ENCODE measurements at places on chromosomes 6 and 20.
A peak's percentile ranks its signal among the peaks of the same experiment; 100 is the strongest.

DNA sequence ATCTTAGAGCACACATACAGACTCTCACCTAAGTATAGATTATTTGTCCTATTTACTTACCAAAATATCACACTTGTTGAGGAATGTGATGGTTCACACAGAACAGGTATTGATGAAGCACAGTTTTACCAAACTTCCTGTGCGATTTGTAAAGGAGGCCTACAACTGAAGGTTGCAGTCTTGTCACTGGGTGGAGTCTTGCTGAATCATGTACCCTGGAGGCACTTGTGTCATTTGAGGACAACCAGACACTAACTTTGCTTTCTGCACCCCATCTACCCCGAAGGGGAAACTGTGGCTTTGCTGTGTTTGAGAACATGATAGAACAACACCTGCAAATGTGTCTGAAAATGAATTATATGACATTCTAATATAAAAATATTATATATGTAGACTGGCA lies 32.4 kb upstream of the HINT3 start:
- DNase-seq: no peak

DNA sequence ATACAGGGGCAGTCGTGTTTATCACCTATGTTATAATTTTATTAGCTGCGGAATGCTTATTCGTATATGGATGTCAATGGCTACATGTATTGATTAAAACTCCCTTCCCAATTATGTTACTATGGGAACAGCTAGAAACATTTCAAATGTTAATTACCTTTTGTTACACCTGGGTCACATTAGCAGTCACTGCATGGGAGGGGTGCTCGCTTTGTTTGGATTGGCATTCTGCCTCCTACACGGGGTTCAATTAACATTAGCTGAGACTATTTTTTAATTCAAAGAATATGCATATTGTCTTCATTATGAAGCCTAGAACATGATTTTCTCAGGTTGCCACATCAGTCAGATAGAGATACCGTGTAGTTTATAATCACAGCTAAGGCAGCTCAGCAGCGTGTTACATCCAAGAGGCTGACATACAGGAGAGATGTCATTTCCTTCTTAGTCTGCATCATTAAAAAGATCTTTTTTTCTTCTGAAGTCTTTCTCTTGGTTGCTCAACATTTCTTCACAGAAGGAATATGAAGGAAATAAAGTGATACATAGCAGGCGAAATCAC lies 76.2 kb upstream of the RPS6KA2 start:
- DNase-seq: no peak

DNA sequence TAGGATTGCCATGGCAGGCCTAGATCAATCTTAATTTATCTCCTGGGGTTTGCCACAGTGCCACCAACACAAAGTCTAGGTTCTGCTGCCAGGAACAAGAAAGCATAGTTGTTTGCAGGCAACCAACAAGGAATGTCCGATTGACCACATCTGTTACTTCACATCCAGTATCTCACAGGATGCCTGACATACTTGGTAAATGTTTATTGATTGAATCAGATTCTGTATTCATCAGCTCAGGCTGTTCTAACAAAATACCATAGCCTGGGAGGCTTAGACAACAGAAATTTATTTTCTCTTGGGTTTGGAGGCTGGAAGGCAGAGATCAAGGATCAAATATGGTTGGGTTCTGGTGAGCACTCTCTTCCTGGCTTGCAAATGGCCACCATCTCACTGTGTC lies 26.3 kb upstream of the MC3R start:
- DNase-seq: no peak

DNA sequence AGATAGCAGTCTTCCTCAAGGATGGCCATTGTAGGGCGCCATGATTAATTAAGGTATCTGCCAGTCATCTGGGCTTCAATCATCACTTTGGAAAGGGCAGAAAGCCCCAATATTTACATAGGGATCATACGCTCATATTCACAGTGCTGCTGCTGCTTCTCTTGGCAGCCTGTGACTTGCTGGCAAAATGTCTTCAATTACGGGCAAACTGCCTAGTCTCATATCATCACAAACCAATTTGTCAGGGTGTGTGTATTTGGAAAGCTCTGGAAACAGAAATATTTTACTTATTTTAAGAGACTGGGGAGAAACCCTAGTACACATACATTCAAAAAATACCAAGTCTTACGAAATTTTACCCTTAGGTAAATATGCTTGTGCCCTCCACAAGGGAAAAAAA lies 77.6 kb downstream of the SAMD5 start:
- DNase-seq: no peak

GRCh38 chr6:89536231-89536630 lies 102.3 kb downstream of the LYRM2 start:
- no peak for DNase-seq

GRCh38 chr6:117929501-117929900 lies 22.4 kb downstream of the SLC35F1 start:
- no peak for DNase-seq

GRCh38 chr6:1574083-1574761 lies 35.5 kb upstream of the FOXC1 start:
- DNase-seq: peak; percentile 33

DNA sequence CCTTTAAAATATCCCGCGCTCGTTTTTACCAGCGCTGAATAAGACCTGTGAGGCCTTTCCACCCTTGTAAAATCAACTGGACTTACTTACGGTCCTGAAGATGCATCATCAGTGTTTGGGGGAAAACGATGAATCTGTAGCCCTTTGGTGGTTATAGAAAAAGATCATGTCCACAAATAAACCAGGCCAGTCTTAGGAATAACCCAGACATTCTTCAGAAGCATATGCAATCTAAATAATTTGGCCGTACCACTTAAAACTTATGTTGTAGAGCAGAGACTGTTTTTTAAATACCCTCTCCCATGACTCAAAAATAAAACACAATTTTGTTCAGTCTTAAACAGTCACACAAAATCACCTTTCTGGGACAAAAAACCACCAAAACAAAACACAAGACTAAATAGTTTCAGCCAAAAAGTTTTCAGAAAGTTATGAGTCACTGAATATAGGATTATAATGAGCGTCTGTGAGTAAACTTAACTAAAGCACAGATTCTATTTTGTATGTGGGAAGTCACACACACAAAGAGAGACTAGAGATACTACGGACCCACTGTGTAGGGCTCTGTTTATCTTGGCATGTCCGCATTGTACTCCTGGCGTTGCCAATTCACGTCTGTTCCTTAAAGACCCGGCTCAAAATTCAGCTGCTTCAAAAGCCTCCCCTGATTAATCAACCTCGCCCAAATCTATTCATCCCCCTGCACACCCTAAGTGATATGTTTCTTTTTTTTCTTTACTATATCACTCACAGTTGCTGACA lies 26.5 kb upstream of the SMOC2 start:
- DNase-seq: no peak

GRCh38 chr20:23374441-23374840 lies 12.5 kb downstream of the GZF1 start:
- no peak for DNase-seq

DNA sequence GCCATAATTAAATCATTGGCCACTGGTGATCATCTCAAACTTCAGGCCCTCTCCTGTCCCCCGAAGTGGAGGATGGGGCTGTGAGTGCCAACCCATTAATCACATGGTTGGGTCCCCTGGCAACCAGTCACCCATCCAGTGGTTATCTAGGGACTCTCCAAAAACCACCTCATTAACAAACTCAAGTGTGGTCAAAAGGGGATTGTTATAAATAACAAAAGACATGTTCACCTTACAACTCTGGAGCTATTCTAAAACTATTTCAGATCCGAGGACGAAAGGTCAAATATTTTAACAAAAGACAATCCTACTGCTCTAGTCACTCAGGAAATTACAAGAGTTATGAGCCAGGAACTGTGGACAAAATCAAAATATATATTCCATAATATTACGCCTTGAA lies 95.5 kb upstream of the PRND start:
- DNase-seq: no peak

- peak; percentile 29 for DNase-seq
These were observed 72.3 kb downstream of the ZHX3 start for GRCh38 chr20:41245086-41245707.

- no peak for DNase-seq
These were observed 573.6 kb upstream of the EPHA7 start for GRCh38 chr6:93992976-93993375.

GRCh38 chr20:47117773-47118172 lies 223.1 kb downstream of the EYA2 start:
- DNase-seq: no peak

GRCh38 chr6:133724726-133725125 lies 164.2 kb upstream of the TCF21 start:
- DNase-seq: no peak

- no peak for DNase-seq
These were observed 62.5 kb downstream of the TRPC4AP start for GRCh38 chr20:35030136-35030535.

DNA sequence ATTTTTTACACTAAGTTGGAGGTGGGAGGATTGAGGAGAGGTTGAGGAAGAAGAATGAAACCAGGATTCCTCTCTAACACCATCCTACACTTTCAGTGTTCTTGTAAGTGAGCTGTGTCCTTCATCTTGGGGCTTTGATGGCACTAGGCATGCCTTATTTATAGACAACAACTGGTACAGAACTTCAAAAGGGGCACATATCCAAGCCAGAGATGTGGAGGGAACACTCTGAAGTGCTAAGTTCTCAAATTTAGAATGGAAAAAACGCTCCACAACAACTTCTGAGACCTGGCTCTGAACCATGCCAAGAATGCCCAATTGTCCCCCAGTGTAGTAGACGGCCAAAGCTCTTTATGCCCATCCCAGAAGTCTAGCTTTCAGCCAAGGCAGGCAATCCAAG lies 16.2 kb upstream of the PKHD1 start:
- DNase-seq: no peak

- DNase-seq: no peak
These were observed 126.8 kb upstream of the SAMD5 start for GRCh38 chr6:147381712-147382111.

- DNase-seq: no peak
These were observed 80.2 kb downstream of the PLG start for GRCh38 chr6:160782228-160782627.

DNA sequence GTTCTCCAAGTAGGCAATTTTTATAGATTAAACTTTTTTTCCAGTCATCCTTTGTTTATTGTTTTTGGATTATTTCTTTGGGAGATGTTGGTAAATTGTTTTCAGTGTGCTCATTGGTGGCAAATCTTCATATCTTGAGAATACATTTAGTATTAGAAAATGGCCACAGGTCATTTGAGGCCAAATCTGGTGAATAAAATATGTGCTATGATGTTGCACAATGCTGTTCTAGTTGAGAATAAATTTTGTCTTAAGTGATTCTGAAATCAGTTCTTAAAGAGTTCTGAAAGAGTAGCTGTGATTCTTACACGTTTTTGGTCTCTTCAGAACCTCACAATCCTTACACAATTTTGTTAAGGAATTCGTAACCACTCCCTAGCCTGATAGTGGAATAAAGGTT lies 20.1 kb downstream of the CDKAL1 start:
- no peak for DNase-seq

DNA sequence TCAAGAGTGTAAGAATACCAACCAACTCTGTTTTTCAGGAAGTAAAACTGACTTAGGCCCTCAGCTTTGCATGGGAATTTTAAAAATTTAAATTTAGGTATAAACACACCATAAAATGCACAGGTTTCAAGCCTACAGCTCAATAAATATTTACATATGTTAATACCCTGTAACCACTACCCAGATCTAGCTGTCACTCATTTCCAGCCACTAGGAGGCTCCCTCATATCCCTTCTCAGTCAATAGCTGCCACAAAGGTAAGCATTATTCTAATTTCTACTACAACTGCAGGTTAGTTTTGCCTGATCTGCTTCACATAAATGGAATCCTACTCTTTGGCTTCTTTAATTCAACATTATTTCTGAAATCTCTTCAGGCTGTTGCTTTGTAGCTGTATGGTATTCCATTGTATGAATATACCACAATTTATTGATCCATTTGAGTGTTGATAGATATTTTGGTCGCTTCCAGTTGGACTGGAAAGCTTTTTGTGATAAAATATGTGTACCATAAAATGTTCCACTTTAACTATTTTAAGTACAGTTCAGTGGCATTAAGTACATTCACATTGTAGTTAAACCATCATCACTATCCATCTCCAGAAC lies 32.5 kb upstream of the MEI4 start:
- no peak for DNase-seq

DNA sequence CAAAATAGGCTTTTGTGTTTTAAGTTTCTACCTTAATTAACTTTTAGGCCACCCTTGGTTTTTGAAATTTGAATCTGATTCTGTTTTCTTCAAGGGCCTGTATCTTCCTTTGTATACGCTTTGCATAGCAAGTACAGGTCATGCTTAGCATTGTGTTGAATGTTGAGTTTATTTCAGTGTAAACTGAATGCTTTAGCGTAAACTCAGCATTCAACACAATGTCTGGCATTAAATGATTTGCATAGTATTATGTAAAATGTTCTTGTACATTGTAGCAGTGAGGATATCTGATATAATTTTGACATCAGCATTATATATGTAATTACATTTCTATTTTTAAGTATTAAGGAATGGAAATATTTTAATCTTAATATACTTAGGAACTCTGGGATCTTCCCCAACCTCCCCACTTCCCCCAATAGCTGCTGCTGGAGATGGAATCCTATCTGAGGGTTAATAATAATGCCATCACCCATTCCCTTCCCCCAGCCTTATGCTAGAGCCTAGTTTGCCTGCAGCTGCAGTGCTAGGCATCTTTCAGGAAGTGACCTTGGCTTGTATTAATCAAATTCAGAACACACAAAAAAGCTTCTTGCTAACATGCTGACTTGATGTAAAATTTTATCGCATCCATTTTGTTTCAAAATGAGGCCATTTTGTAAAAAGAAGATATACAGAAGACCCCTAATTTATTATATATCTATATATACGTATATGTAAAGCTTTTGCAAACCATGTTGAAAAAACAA lies 73.1 kb downstream of the NCOA3 start:
- DNase-seq: no peak

- no peak for DNase-seq
These were observed 17.8 kb downstream of the MAN1A1 start for GRCh38 chr6:119331663-119332286.

DNA sequence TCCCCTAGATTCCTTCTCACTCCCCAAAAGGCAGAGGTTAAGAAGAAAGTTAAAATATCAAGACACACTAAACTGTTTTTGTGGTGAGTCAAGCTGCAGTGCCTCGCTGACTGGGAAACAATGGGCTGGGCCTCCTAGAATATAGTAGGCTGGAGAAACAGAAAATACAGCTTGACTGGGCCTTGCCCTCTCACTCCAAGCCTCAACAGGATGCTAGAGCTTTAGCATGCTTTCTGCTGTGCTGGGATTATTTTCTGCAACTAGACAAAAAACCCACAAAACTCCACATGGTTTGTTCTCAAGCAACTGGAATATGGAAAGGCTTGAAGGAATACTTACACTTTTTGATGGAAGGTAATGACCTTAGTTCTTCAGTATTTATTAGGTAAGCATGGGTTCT lies 27.9 kb downstream of the FOXO3 start:
- no peak for DNase-seq

DNA sequence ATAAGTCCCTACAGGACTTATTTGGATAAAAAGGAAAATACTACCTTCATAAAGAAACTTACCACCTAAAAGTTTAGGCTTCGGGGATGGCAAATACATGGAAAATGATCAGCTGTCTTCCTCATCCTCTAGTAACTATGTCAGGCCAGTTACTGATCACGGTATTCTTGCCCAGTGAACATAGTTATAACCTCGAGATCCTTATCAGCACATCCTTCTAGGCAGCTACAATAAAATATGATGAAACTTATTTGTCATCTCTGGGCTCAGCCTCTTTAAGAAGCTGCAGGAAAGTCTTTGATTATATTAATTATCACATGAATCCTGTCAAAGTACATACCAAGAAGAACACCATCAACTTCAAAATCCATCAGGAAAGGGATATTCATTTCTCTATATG lies 41.8 kb downstream of the SF3B5 start:
- no peak for DNase-seq

All from C1 segment of cervical spinal cord (tissue), 14 donors.